ENCODE measurements at places on chromosomes 7 and 10. TPM values are rescaled to one million over a fixed set of nuclear protein-coding genes. Genes with fewer than 3 reads are reported as not detected.

DNA sequence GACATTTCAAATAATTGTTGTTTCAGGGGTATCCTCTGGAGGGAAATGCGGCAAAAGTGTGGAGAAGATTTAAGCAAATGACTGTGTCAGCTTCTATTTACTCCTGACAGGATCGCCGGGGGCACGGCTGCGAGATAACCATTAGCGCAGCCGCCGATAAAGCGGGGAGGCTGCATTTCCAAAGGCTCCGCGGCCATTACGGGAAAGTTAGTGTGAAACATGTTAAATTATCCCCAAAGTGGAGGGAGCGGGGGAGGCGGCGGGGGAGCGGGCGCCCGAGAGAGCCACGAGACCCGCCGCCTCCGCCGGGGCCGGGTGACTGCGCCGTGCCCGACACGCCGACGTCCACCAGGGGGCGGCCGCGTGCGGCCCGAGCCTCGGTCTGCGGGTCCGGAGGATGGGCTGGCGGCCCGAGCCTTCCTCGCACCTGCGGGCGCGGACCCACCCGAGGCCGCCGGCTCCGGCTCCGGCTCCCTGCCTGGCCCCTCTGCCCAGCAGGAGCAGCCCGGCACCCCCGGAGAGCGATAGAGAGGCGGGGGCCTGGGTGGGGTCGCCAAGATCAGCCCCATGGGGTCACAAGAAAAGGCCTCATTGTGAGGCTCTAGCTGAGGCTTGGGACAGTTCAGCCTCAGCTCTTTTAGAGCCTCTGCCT, 74.4 kb upstream of the PAX2 start:
- H3K4me3 ChIP-seq, result no peak overlapping the region
- peak; percentile 46 for DNase-seq
- H3K27me3 ChIP-seq, result peaks cover 87% of the 10 kb centered on the region
- no peak overlapping the region for H3K27ac ChIP-seq

- H3K27me3 ChIP-seq, result peaks cover 37% of the 10 kb centered on the region
- peak; percentile 54 for DNase-seq
- no peak overlapping the region for H3K4me3 ChIP-seq
- H3K4me1 ChIP-seq, result no peaks in the 10 kb centered on the region
- no peaks in the 10 kb centered on the region for H3K36me3 ChIP-seq
- H3K27ac ChIP-seq, result no peak overlapping the region
These were observed 123.9 kb downstream of the TNS3 start for GRCh38 chr7:47458057-47458456.

GRCh38 chr7:157291404-157292080, 45.3 kb upstream of the DNAJB6 start:
- H3K4me3 ChIP-seq, result no peak overlapping the region
- H3K27me3 ChIP-seq, result no peaks in the 10 kb centered on the region
- H3K4me1 ChIP-seq, result no peaks in the 10 kb centered on the region
- no peak for DNase-seq
- H3K36me3 ChIP-seq, result no peaks in the 10 kb centered on the region
- H3K27ac ChIP-seq, result no peak overlapping the region

GRCh38 chr7:88040694-88041093, 106.6 kb downstream of the ADAM22 start:
- no peak overlapping the region for H3K27ac ChIP-seq
- H3K27me3 ChIP-seq, result no peaks in the 10 kb centered on the region
- H3K4me1 ChIP-seq, result no peaks in the 10 kb centered on the region
- no peak for DNase-seq

GRCh38 chr10:1609648-1609970, 127.7 kb downstream of the ADARB2 start:
- DNase-seq, result no peak
- H3K36me3 ChIP-seq, result no peaks in the 10 kb centered on the region
- peaks cover 3% of the 10 kb centered on the region for H3K4me1 ChIP-seq
- no peak overlapping the region for H3K4me3 ChIP-seq
- no peak overlapping the region for H3K27ac ChIP-seq

- no peak overlapping the region for H3K4me3 ChIP-seq
- H3K36me3 ChIP-seq, result no peaks in the 10 kb centered on the region
These were observed 60.2 kb downstream of the VCL start for GRCh38 chr10:74058071-74058470.

- H3K27ac ChIP-seq, result no peak overlapping the region
- H3K4me3 ChIP-seq, result no peak overlapping the region
- DNase-seq, result peak; percentile 0
- no peaks in the 10 kb centered on the region for H3K4me1 ChIP-seq
These were observed 383.6 kb upstream of the TPK1 start for GRCh38 chr7:145219461-145219860.

DNA sequence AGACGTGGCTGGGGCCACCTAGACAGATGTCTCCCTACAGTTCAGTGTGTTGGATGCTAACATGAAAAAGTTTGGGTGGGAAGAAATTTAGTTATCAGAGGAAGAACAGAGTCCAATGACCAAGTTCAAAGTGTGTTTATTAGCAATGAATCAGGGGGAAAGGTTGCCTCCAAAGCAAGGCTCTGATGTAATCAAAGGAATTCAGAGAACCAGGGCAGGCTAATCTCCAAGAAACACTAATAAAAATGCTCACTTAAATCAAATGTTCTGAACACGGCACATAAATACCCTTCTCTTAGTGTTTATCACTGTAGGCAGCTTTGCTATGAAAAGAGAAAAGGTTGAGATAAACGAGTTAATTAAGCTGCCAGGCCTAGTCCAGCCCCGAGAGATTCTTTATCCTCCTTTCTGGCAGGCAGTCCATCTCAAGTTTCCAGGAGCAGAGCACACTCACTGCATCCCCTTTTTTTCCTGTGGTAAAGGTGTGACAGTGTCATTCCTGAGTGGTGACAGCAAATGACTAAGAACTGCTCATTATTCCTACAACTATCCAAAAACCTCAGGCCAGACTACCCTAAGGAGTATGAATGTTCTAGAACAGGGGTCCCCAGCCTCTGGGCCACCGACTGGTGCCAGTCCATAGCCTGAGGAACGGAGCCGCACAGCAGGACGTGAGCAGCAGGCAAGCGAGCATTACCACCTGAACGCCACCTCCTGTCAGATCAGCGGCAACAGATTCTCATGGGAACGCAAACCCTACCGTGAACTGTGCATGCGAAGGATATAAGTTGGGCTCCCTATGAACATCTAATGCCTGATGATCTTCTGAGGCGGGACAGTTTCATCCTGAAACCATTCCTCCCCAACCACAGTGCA, 66.9 kb upstream of the FHIP2A start:
- H3K36me3 ChIP-seq, result no peaks in the 10 kb centered on the region
- DNase-seq, result peak; percentile 37
- H3K27me3 ChIP-seq, result no peaks in the 10 kb centered on the region
- peaks cover 15% of the 10 kb centered on the region for H3K4me1 ChIP-seq

GIMAP5 gene
- 0.45 TPM for total RNA-seq

FAS gene
- total RNA-seq, result 0.67 TPM

OR2A7 gene
- not detected for total RNA-seq

AKR1C8 gene
- total RNA-seq, result not detected

BTBD16 gene
- total RNA-seq, result not detected

All from cardiac muscle cell (in vitro differentiated cells and primary cell).